Stimulated activated CD4-positive, alpha-beta T cell treated with anti-CD3 and anti-CD28 coated beads, Interleukin-15, amount 100 ng/mL, for 48 hours (primary cell): ENCODE measurements at places on chromosomes 1 and 21.

DNA sequence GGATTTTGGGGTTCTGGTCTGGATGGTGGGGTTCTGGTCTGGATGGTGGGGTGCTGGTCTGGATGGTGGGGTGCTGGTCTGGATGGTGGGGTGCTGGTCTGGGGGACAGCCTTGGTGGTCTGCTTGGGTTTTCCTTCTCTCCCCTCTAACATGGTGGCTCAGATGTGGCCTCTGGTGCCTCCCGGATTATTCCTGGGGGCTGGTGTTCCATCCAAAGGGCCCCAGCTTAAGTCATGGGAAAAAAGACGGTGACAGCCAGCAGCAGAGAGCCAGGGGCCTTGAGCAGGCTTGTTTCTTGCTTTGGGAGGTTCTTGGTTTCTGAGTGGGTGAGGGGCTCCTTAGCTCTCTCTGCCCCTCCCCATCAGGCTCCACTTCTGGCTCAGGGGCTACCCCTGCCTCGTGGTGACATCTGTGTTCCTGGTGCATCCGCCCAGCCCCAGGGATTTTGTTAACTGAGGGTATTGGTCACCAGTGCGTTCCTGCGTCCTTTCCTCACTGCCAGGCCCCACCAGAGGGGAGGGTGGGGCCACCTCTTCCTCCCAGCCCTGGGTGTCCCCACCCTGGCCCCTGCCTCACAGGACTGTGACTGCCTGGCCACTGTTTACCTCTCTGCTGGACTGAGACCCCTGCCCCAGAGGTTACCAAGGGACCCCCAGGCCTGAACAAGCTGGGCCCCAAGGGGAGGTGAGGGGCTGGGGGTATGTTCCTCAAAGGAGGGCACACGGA is 43.2 kb upstream of the ACTRT2 start:
- no peak for DNase-seq

- no peak for DNase-seq
Measured at GRCh38 chr1:8367571-8368194, 49.8 kb downstream of the SLC45A1 start.

DNA sequence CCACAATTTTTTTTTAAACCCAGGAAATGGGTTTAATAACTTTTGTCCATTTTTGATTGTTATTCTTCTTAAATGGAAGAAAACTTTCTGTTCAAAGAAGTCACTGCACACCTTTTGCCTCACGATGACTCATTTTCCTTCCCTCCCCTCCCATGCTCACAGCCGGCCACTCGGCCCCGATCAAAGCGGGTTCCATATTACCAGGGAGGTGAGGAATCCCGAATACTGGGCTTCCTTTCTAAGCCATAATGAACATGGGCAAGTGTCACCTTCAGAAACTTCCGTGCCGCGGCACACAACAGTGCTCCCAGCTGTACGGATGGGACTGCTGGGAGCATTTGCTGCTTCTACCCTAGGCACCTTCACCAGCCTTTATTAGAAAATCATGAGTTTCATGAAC is 121.4 kb downstream of the HLCS start:
- DNase-seq, result no peak

- DNase-seq, result peak; percentile 15
Measured at GRCh38 chr1:31010086-31010989, 55.2 kb downstream of the PUM1 start.

DNA sequence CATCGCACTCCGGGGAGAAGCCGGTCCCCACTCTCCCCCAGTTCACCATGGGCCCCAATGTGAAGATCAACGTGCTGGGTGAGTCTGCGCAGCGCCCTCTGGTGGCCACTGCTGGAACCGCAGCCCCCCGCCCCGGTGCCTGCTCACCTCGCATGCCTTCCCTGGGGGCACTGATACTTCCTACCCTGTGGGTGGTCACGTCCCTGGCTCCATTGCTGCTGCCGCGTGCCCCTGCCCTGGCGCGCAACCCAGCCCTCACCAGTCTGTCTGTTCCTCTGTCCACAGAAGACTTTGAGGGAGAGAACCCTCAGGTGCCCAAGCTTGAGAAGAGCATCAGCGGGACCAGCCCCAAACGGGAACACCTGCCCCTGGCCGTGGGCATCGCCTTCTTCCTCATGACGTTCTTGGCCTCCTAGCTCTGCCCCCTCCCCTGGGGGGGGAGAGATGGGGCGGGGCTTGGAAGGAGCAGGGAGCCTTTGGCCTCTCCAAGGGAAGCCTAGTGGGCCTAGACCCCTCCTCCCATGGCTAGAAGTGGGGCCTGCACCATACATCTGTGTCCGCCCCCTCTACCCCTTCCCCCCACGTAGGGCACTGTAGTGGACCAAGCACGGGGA is 7.6 kb downstream of the EFNA3 start:
- peak; percentile 76 for DNase-seq

DNA sequence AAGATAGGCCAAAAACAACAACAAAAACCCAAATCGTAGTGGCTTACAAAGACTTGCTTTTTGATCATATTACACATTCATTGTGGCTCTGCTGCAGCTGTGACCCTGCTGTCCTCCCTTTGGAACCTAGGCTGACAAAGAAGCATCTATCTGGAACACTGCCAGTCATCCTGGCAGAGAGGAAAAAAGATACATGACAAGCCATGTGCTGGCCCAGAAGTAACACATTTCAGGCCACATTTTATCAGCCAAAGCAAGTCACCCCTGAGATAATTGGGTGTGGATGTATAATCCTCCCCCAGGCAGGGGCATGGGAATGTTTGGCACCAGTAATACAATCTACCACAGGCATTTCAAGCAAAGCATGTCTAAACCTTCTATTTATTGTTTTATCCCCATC is 37.2 kb upstream of the AGO1 start:
- DNase-seq, result no peak

DNA sequence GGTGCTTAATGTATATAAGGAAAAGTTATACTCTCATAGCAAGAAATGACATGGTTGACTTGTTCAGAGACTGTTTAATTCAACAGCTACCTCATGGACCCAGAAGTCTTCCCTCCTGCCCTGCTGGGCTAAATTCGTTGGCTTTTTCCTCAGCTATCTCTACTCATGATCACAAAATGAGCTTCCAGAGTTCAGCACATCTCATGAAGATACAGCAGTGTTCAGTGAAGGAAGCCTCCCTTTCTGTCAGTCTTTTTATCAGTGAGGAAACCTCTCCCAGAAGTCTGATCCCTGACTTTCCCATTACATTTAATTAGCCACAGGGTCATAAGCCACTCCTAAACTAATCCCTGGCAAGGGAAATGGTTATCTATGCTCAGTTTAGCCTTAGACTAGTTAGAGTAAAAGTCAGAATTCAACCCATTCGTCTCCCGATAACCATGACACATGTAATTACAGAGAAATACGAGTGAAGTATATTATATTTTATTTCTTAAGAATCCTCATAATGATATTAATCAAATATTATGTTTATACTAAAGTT is 97.5 kb downstream of the DENND1B start:
- no peak for DNase-seq

GRCh38 chr1:154843636-154844296 is 26.3 kb downstream of the KCNN3 start:
- DNase-seq, result no peak

DNA sequence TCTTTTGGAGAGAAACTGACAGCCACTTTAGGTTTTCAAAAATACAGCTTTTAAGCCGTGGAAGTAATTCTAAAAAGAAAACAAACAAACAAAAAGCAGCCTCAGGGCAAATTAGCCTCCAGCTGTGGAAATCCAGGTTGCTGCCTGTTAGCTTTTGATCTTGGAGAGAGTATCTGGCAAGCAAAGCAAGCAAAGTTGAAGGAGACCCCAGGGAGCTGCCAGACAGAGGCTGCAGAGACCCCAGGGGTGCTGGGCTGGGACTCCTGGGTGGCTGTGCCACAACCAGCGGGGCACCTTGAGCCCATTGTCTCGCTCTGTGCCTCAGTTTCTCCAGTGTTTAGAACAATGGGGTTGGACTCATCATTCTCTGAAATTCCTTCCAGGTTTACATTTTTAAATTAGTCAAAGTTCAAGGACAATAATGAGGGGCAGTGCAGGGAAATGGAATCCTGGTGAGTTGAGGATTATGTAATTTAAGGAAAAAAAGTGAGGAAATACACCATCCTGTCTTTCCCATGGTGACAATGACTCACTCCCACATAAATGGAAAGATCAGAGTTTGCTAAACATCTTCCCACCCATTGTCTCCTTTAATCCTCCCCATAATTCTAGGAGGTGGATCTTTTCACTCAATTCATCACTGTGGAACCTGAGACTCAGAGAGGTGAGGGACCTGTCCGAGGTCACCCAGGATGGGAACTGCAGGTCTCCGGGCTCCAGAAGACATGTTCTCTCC is 480.5 kb downstream of the MATN1 start:
- DNase-seq, result no peak

- no peak for DNase-seq
Measured at GRCh38 chr1:65165269-65165993, 17.4 kb downstream of the AK4 start.

DNA sequence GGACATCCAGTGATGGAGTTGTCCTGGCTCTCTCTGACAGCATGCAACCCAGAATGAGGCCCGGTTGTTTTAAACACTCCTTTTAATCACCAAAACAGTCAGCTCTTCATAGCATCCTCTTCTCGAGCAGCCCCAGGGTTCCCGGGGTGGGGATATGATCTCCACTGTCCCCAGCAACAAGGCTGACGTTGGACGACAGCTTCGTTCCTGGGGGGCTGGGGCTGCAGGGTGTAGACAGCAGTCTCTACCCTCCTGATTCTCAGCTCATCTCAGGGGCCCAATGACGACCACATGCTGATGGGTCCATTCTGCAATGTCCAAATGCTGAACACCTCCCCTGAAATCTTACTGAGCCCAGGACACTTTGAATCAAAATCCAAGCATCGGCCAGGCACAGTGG is 27.0 kb downstream of the TRIM11 start:
- DNase-seq, result no peak

- DNase-seq, result peak; percentile 16
Measured at GRCh38 chr1:207997486-207998268, 86.8 kb upstream of the CD34 start.

- peak; percentile 43 for DNase-seq
Measured at GRCh38 chr1:156926175-156926574, 5.7 kb downstream of the LRRC71 start.

- DNase-seq, result no peak
Measured at GRCh38 chr1:9651565-9652378, at the start of gene PIK3CD. TSS of gene PIK3CD (plus strand) at chr1:9651731. CDS start at chr1:9710456, 58,725 bp downstream.

- DNase-seq, result no peak
Measured at GRCh38 chr21:35511696-35512162, 462.6 kb upstream of the RUNX1 start.

- no peak for DNase-seq
Measured at GRCh38 chr21:20443558-20444155, 554.6 kb upstream of the NCAM2 start.
